ENCODE measurements at places on chromosomes 1 and 21. TPM values are rescaled to one million over a fixed set of nuclear protein-coding genes. Genes with fewer than 3 reads are reported as not detected.

- DNase-seq: peak; percentile 71
- H3K4me1 ChIP-seq: peaks cover 9% of the 10 kb centered on the region
- no peak overlapping the region for H3K4me3 ChIP-seq
These were observed 49.1 kb upstream of the SERBP1 start for GRCh38 chr1:67479146-67479891.

DNA sequence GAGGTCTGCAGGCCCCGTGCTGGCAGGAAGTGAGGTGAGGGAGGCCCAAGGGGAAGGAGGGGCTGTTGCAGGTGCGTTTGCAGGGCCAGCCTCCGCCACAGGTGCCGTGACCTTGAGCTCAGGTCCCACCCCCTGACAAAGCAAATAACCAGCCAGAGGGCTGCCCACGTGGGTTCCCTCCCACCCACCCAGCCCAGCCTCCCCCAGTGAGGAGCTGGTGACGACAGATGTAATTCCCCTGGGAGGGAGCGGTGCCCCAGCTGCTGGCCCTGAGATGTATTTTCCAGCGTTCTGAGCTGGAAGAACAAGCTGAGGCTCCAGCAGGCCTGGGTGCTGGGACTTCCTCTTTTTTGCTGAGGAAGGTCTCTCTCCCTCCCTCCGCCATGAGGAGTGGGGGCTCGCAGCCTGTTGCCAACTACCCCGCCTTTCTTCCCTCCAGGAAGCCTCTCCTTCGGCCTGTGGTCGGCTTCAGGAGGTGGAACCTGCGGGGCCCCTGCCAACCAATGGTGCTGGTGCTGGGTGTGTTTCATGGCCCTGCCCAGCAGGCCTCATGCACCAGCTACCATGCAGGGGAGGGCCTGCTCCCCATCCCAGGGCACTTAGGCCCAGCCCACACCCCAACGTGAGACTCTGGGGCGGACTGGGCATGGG is 153.2 kb downstream of the PRDM16 start:
- H3K27ac ChIP-seq: peak overlapping the region; percentile 48
- H3K4me1 ChIP-seq: peaks cover 38% of the 10 kb centered on the region
- no peaks in the 10 kb centered on the region for H3K27me3 ChIP-seq
- H3K4me3 ChIP-seq: no peak overlapping the region

- no peaks in the 10 kb centered on the region for H3K27me3 ChIP-seq
- peak overlapping the region; percentile 61 for H3K27ac ChIP-seq
- H3K4me1 ChIP-seq: peaks cover 43% of the 10 kb centered on the region
- H3K36me3 ChIP-seq: no peaks in the 10 kb centered on the region
- peak; percentile 68 for DNase-seq
- no peak overlapping the region for H3K4me3 ChIP-seq
These were observed 65.2 kb upstream of the TARBP1 start for GRCh38 chr1:234544087-234544579.

DNA sequence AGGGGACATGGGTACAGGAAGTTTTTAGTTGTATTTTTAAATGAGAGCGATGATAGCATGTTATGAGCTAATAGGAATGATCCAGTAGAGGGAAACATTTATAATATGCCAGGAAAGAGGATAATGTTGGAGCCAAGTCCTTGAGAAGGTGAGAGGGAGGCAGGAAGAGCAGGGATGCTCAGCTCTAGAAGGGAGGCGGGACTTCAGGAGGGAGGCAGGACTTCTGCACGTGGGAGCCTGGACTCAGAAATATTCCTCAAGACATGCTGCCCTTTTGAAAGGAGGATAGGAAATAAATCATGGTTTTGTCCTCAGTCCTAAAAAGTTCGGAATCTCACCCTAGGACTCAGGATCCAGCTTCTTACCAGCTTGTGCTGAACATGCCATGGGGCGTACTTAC is 5.9 kb downstream of the ADARB1 start:
- DNase-seq: no peak
- peaks cover 3% of the 10 kb centered on the region for H3K4me1 ChIP-seq
- H3K4me3 ChIP-seq: no peak overlapping the region
- no peaks in the 10 kb centered on the region for H3K27me3 ChIP-seq
- no peaks in the 10 kb centered on the region for H3K36me3 ChIP-seq

- no peaks in the 10 kb centered on the region for H3K27me3 ChIP-seq
- H3K36me3 ChIP-seq: no peaks in the 10 kb centered on the region
- H3K27ac ChIP-seq: no peak overlapping the region
These were observed 201.3 kb downstream of the MRPL39 start for GRCh38 chr21:25405984-25406383.

DNA sequence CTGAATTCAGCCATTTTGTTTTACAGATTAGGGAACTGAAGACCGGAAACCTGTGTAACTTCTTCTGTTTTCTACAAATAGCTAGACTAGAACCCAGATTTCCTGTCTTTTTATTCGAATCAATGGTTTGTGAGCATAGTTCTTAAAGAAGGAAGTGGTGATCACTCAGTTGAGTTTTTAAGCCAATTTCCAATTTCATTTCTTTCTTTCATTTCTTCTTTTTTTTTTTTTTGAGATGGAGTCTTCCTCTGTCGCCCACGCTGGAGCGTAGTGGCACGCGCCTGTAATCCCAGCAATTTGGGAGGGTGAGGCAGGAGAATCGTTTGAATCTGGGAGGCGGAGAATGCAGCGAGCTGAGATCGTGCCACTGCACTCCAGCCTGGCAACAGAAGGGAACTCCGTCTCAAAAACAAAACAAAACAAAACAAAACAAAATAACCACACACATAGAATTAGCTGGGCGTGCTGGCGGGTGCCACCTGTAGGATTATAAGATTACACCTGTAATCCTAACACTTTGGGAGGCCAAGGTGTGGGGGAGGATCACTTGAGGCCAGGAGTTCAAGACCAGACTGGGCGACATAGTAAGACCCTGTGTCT is 3.0 kb upstream of the MDM4 start:
- no peak for DNase-seq
- H3K4me1 ChIP-seq: peaks cover 13% of the 10 kb centered on the region
- H3K27me3 ChIP-seq: no peaks in the 10 kb centered on the region
- H3K27ac ChIP-seq: peak overlapping the region; percentile 4
- no peaks in the 10 kb centered on the region for H3K36me3 ChIP-seq
- no peak overlapping the region for H3K4me3 ChIP-seq

DNA sequence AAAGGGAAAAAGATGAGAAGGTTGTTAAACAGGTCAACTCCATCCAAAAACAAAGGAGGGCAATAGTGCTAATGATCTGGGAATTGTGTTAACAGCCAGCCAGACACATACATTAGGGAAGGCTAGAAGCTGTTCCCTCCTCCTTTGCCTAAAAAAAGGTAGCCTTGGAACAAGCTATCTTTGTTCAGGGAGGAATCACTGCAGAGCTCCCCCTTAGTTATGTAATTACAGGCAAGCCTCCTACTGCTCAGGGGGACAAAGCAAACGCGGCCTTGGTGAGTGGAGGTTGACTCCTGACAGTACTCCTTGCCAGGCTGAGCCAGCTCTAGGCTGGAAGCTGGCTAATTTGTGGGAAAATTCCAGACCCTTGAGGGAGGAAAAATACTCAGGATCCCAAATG is 97.6 kb downstream of the VAV3 start:
- H3K4me3 ChIP-seq: no peak overlapping the region
- H3K27me3 ChIP-seq: no peaks in the 10 kb centered on the region

- no peak for DNase-seq
- H3K27ac ChIP-seq: no peak overlapping the region
- H3K4me1 ChIP-seq: no peaks in the 10 kb centered on the region
- no peaks in the 10 kb centered on the region for H3K36me3 ChIP-seq
- no peaks in the 10 kb centered on the region for H3K27me3 ChIP-seq
These were observed 173.7 kb downstream of the SLC35F3 start for GRCh38 chr1:234078143-234078542.

GRCh38 chr1:65412256-65412983 is 8.0 kb upstream of the LEPR start:
- no peak overlapping the region for H3K4me3 ChIP-seq
- peaks cover 3% of the 10 kb centered on the region for H3K4me1 ChIP-seq
- H3K27me3 ChIP-seq: no peaks in the 10 kb centered on the region

DNA sequence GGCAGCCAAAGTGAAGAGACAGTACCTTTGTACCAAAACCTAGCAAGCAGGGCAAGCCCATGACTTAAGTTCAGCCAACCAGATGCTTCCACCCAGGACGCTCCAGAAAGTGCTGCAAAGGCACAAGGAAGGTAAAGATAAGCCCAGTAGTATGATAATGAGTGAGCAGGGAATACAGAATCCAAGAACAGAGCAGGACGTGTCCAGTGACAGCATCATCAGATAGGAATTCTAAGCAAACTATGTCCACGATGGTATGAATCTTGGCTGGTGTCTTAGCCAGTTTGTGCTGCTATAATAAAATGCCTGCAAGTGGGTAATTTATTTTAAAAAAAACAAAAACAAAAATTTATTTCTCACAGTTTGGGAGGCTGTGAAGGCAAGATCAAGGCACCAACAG is 13.6 kb downstream of the GJA4 start:
- no peaks in the 10 kb centered on the region for H3K4me1 ChIP-seq
- H3K27me3 ChIP-seq: no peaks in the 10 kb centered on the region
- no peaks in the 10 kb centered on the region for H3K36me3 ChIP-seq
- no peak for DNase-seq
- H3K27ac ChIP-seq: no peak overlapping the region

DNA sequence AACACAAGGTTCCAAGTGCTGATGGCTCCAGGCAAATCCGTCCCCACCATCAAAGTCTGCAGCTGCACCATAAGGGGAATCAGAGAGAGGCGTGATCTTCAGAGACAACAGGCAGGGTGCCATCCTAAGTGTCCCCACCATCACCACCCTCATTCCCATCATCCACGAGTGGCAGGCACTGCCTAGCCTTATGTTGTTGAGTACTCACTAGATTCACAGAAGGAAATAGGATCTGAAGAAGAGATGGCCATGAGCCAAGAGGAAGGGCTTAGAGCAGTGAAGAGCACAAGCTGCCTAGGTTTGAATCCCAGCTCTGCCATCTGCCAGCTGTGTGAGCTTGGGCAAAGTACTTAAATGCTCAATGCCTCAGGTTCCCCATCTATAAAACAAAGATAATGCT is 207.3 kb upstream of the CSF3R start:
- H3K4me3 ChIP-seq: no peak overlapping the region
- no peaks in the 10 kb centered on the region for H3K36me3 ChIP-seq
- no peak for DNase-seq
- no peaks in the 10 kb centered on the region for H3K27me3 ChIP-seq

DNA sequence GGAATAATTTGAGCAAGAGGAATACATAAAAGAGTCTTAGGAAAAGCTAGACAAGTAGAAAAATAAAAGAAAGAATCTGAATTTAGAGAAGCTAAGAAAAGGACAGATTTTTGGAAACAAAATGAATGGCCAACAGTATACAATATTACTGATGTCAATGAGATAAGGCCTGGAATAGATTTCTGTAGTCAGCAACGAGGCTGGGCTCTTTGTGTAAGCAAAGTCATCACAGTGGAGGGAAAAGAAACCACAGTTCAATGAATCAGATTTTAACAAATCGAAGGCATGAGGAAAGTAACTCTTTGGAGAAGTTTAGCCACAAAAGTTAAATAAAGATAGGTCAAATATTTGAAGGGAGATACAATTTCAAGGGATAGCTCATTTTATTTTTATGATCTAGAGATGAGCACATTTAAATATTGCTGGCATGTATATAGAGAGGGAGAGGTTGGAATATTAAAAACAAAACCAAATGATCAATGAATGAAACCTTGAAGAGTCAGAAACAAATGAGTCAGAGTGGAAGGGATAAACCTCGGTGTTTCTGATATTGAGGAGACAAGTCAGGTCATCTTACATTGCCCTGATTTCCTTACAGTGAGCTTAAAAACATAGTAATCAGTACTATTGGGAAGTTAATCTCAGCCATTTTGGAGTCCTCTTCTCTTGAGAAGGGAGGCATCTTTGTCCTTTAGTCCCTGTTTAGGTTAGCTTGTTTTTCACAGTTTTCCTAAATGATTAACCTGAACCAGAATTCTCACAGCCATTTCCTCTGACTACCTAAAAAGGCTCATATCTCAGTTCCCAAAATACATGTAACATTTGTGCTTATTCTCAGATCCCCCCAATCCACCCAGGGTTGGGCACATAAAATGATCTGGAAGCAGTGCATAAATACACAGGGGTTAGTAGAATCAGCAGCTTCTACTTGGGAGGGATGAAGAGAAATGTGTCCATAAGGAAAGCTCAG is 620.0 kb upstream of the B3GALT2 start:
- DNase-seq: no peak
- no peaks in the 10 kb centered on the region for H3K4me1 ChIP-seq
- H3K27ac ChIP-seq: no peak overlapping the region
- H3K36me3 ChIP-seq: no peaks in the 10 kb centered on the region

- peaks cover 41% of the 10 kb centered on the region for H3K36me3 ChIP-seq
- DNase-seq: peak; percentile 49
- H3K4me1 ChIP-seq: peaks cover 41% of the 10 kb centered on the region
- H3K27me3 ChIP-seq: no peaks in the 10 kb centered on the region
- no peak overlapping the region for H3K4me3 ChIP-seq
These were observed 12.6 kb downstream of the SLC41A1 start for GRCh38 chr1:205800427-205800826.

DNA sequence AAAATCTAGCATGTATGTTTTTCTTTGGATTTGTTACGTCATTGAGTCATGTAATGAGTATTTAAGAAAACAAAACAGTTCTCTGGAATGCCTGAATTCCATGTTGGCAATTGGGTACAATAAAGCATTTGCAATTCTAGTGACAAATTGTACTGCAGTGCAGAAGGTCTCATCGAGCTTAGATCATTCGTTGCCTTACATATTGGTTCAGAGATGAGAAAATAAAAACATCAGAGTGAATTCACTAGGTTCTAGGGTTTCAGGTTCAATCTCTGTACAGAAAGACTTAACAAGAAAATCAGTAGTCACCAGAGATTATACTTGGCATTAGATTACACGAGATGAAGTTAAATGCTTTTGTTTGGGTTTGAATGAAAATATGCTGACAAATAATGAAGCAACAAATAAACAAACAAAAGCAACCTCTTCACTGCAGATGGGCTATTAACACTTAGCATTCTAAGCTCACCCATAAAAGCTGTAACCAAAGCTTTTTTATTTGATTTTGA is 124.7 kb downstream of the RYR2 start:
- no peak for DNase-seq
- H3K4me1 ChIP-seq: peaks cover 44% of the 10 kb centered on the region
- no peaks in the 10 kb centered on the region for H3K27me3 ChIP-seq

DNA sequence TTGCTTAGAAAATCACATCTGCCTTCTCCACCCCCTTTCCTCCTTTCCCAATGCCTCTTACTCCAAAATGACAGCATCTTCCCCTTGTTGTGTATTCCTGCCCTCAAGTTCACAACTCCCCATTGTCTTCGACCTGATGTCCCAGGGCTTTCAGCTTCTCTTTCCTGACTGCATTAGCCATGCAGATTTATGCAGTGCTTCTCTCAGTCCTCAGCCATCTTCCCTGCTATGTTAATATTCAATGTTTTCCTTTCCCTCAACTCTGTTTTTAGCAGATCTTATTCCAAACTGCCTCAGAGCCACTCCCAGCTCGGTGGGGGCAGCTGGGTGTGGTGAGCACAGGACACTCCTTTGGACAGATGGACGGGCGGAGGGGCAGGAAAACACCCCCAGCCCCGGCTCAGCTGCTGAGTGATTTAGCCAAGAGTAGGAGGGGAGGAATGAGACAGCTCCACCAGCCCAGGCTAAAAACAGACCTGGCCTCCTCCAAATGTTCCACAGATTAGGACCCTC is 71.0 kb downstream of the CD2 start:
- no peak overlapping the region for H3K27ac ChIP-seq
- no peaks in the 10 kb centered on the region for H3K27me3 ChIP-seq
- H3K4me3 ChIP-seq: no peak overlapping the region
- DNase-seq: no peak

The MIXL1 gene
- total RNA-seq: not detected

The PTPRU gene
- 30.0 TPM for total RNA-seq

The FAM163A gene
- total RNA-seq: not detected

The ADAM30 gene
- total RNA-seq: not detected

The GBP6 gene
- not detected for total RNA-seq

The FLG gene
- total RNA-seq: not detected

The DNASE2B gene
- not detected for total RNA-seq

The POU2F1 gene
- 45.5 TPM for total RNA-seq

The LAMTOR5 gene
- total RNA-seq: 68.4 TPM

The VASH2 gene
- 0.81 TPM for total RNA-seq

All from thyroid gland (tissue), 4 donors.